ENCODE measurements at places on chromosomes 3 and 15.
A peak's percentile ranks its signal among the peaks of the same experiment; 100 is the strongest.

DNA sequence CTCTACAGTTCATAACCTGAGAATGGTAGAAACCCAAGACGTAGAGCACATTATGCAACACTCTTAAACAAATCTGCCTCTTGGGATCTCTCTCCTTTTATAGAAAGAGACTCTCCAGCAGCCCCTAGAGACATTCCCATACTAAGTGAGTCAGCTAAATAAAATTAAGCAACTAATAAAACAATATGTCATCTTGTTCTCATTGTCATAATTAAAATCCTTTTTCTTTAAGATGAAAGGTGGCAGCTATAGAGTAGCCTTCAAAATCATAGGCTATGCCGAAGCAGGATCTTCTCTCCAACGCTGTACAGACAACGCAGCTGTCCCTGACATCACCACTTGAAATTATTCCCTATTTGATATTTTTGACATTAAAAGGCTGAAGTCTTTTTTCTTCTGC lies 790.0 kb downstream of the FHIT start:
- DNase-seq = no peak

GRCh38 chr3:140277886-140278285 lies 342.9 kb downstream of the CLSTN2 start:
- no peak for DNase-seq

- no peak for DNase-seq
These were observed 63.4 kb downstream of the EOMES start for GRCh38 chr3:27658741-27659140.

DNA sequence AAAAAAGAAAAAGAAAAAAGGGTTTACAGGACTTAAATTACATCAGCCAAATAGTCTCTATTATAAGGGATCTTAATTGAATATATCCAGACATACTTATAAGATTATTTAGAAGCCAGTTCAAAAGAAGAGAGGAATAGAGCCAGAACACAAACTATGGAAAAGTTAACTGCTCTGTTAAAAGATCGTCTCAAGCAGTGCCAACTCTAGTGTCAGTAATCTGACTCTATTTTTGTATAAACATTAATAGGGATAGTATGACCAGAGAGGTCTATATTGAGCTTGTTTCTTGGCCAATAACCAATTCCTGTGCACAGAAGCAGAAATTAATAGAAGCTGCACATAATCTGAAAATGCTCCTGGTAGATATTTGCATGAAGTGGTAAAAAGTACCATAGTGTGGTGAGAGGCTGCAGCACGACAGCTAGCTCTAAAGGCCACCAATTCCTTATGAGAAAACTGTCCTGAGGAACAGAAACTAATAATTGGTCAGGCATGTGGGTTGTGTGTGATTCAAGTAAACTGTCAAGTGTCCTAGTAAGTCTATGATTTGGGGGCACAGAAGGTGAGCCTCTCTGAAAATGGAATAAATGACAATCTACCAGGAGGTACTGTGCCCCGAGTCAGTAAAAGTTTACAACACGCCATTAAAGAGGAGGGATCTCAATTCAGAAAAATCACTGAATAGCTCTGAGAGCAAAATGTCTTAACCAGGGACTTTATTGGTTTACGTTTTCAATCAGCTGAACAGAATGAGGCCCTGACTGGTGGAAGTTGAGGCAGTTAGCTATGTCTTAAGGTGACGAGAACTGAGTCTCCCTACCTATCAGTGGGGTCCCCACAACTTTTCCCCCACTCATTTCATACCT lies 51.5 kb upstream of the NANOGP8 start:
- no peak for DNase-seq

- DNase-seq = no peak
These were observed 35.7 kb upstream of the CILP start for GRCh38 chr15:65246939-65247338.

- no peak for DNase-seq
These were observed 35.2 kb downstream of the PYGO1 start for GRCh38 chr15:55552926-55553325.

DNA sequence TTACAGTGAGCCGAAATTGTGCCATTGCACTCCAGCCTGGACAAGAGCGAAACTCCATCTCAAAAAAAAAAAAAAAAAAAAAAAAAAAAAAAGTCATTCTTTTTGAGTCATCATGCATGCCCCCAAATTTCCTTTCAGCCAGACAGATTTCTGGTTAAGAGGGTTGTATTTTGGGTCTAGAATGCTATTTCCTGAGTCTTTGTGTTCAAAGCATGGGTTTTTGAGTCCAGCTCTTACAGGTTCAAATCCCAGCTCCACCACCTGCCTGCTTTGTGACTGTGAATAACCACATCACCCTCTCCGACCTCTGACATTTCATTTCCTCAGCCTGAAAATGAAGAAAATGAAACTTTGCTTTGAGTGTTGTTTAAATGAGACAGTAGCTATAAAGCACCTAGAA lies 9.3 kb upstream of the C15orf61 start:
- DNase-seq = no peak

- no peak for DNase-seq
These were observed 477.2 kb upstream of the CFAP20DC start for GRCh38 chr3:59526999-59527398.

GRCh38 chr3:197209366-197210260 lies 88.8 kb downstream of the DLG1 start:
- DNase-seq = no peak

DNA sequence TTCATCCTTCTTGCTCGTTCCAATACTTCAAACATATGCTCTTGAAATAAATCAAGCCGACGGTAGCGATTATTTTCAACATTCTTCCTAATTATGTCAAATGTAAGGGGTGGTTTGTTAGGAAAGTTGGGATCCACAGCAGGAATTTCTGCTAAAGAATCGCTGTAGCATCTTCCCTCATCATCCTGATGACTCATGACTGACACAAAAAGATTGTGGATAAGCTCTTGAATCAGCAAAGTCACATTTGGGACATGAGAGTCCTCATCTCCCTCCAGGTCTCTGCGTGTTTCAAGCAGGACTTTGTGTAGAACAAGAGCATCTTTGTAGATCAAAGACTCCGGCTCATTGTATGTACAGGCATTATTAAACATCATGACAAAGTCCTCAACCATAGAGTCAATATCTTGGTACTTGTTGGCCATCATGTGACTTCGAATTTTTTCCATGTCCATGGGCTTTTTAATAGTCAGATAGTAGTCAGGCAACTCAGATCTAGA lies 73.0 kb downstream of the UQCC5 start:
- DNase-seq = no peak

GRCh38 chr3:14377838-14378169 lies 24.6 kb upstream of the SLC6A6 start:
- DNase-seq = peak; percentile 1

DNA sequence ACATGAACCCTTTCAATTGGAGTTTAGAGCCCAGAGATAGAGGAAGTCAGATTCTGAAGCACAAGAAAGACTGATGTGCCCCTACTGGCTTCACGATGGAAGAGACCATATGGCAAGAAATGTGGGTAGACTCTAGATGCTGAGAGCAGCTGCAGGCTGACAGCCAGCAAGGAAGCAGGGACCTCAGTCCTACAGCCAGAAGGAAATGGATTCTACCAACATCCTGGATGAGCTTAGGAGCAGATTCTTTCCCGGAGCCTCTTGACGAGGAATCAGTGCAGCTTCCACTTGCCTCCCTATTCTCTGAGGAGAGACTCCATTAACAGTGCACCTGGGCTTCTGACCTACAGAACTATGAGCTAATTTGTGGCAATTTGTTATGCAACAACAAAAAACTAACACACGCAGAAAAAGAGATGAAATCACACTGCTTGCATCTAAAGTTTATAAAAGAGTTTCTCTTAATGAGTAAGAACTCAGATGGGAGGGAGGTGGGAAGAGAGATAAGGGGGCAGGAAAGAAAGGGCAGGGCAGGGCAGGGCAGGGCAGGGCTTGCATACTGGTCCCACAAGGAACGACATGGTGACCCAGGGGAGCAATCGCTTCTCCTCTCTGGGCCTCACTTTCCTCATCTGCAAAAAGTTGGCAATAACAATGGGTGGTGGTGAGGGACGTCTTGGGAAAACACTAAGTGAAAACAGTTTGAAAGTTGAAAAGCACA lies 440.9 kb downstream of the FOXP1 start:
- DNase-seq = no peak

DNA sequence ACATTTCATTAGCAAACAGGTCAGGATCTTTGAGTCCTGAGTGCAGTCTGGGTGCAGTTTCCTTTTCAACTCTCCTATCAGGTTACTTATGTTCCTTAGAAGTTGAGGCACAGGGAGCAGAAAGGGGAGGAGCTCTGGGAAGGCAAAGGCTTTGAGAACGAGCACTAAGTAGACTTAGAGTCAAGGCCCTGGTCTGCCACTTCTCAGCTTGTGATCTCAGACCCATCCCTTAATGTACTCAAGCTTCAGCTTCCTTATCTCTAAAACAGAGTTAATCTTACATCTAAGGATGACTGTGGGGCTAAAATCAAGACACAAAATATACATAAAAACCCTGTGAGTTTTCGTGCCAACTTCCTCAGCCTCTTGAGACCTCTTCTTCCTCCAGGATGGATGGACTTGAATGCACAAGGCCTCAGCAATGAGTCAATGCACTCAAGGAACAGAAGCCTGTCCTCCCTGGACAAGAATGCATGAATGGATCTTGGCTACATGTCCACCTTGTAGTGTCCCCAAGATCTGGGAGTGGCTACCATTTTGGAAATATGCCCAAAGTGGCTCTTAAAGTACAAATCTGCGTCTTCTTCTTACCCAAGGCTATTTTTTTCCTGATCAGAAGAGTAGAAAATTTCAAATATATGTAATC lies 105.1 kb downstream of the WDR76 start:
- no peak for DNase-seq

DNA sequence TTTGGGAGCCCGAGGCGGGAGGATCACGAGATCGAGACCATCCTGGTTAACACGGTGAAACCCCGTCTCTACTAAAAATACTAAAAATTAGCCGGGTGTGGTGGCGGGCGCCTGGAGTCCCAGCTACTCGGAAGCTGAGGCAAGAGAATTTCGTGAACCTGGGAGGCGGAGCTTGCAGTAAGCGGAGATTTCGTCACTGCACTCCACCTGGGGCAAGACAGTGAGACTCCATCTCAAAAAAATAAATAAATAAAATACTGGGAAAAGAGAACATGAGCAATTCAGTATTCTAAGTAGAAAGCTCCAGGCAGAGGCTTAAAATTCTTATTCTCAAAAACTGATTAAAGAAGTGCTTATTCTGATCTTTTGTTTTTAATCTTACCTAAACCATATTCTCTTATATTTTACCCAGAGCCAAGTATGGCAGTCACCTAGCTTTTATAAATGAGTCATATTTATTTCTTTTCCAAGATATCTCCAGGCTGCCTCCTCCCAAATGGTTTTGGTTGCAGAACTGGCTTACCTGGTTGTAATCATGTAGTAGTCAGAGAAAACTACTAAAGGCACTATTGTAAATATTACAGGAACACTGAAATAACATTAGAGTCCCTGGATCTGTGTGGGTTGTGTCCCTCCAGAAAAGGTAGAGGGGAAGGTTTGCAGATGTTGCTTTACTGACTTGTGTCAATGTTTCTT lies 45.8 kb upstream of the DYNC1LI1 start:
- DNase-seq = no peak

- DNase-seq = no peak
These were observed 31.4 kb upstream of the CTNNB1 start for GRCh38 chr3:41167722-41168497.

GRCh38 chr15:87578776-87579175 lies 677.8 kb downstream of the NTRK3 start:
- no peak for DNase-seq

GRCh38 chr3:65027335-65027734 lies 339.5 kb upstream of the ADAMTS9 start:
- DNase-seq = no peak

DNA sequence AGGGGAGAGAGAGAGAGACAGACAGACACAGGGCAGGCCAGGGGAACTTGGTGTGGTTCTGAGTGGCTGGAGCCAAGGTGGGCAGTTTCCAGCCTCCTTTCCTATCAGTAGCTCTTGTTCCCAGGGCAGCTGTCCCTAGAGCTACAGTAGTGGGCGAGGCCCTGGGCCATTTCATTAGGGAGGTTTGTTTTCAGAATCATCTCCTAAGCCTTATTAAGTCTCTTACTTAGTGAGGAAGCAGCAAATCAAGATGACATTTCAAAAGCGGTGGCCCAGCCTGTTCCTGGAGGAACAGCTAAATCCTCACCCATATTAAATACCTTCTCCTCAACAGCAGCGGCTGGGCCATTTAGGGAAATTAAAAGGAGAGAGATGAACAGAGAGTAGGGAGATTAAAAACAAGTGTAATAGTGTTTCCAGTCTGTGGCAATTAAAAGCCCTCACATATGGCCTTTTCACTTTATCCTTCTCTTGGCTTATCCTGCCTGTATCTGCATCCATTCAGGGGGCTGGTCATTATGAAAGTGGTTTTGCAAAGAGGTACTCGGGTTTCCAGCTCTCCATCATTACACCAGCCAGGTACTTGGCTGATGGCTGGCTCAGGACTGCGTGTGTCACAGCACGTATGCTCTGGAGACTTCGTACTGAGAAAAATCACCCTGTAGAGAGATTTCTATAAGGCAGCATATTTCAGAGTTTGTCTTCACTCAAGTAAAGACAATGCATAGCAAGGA lies 91.9 kb upstream of the PRR23C start:
- DNase-seq = no peak

GRCh38 chr3:170151536-170151935 lies 30.0 kb downstream of the PHC3 start:
- DNase-seq = no peak

- no peak for DNase-seq
These were observed 23.0 kb downstream of the CMTM7 start for GRCh38 chr3:32414522-32415202.

DNA sequence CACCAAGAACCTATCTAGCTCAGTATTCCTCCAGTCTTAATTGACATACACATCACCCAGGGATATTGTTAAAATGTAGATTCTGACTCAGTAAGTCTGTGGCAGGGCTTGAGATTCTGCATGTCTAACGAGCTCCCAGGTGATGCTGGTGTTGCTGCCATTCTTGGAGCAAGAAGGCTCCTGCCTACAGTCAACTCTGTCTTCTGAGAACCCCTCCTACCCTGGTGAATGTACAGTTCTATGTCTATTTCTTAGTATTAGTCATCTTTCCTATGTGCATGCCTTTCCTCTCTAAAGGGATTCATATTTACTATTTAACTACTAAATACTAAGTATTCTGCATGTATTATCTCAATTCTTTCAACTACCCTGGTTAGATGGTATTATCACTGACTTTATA lies 268.7 kb downstream of the EDEM1 start:
- no peak for DNase-seq

GRCh38 chr15:74316141-74316540 lies 51.3 kb downstream of the CYP11A1 start:
- DNase-seq = no peak

DNA sequence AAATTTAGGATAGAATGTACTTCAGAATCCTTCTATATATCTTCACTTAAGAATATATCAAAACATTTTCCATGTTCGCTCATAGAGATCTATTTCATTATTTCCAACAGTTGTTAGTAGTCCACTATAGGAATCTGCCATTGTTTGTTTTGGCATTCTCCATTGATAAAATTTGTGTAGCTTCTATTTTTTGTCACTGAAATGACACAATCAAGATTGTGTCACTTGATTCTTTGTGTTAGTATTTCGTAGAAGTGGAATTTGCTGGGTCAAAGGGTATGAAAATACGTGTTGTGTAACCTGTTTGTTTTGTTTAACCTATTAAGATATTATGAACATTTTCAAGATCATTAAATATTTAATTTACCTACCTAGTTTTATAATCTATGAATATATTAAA lies 15.9 kb upstream of the GPR156 start:
- no peak for DNase-seq
